ENCODE measurements at places on chromosomes 16 and 17.

DNA sequence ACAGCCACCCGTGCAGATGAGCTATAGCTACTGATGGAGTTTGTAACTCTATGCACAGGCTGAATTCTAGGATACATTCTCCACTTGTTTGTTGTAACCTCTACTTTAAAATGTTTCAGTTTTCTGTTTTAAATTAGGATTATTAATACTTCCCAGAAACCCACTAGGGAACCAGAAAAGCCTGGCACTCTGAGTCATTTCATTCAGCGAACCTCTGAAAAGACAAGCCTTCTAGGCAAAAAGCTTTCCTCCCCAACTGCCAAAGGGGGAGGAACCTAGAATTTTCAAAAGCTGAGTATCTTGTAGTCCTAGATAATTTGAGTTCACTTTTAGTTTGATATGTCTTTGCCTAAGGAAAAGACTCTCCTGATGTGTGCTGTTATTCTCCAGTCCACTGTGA lies 43.2 kb downstream of the GOSR1 start:
- no peak for DNase-seq

DNA sequence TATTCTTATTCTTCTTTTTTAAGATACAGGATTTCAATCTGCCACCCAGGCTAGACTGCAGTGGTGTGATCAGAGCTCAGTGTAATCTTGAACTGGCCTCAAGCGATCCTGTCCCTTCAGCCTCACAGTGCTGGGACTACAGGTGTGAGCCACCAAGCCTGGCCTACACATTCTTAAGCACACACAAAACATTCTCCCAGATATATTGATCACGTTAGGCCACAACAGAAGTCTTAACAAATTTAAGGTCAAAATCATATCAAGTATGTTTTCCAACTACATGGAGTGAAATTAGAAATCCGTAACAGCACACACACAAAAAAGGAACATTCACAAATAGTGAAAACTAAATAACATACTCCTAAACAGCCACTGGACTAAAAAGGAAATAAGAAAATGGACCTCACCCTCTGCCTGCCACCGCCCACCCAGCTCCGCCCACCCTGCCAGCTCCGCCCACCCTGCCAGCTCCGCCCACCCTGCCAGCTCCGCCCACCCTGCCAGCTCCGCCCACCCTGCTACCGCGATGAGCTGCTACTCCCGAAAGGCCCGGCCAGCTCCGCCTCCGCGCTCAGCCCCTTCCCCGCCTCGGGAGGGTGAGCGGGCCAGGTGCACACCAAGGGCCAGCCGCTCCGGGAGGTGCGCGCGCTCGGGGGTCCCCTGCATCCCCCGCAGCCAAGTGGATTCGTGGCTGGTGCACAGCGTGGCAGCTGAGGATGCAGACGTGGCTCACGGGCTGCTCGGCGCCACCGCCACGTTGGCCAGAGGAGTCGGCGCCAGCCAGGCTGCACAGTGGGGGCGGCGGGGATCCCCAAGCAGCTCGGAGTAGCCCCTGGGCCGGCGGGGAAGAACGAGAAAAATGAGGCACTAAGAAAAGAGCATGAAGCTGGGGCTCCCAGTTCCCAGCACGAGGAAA lies 41.2 kb downstream of the C16orf87 start:
- DNase-seq = peak; percentile 90

GRCh38 chr17:33674685-33675084 lies 381.6 kb upstream of the ASIC2 start:
- peak; percentile 50 for DNase-seq

- no peak for DNase-seq
Measured at GRCh38 chr17:80618304-80618703, 73.7 kb downstream of the RPTOR start.

DNA sequence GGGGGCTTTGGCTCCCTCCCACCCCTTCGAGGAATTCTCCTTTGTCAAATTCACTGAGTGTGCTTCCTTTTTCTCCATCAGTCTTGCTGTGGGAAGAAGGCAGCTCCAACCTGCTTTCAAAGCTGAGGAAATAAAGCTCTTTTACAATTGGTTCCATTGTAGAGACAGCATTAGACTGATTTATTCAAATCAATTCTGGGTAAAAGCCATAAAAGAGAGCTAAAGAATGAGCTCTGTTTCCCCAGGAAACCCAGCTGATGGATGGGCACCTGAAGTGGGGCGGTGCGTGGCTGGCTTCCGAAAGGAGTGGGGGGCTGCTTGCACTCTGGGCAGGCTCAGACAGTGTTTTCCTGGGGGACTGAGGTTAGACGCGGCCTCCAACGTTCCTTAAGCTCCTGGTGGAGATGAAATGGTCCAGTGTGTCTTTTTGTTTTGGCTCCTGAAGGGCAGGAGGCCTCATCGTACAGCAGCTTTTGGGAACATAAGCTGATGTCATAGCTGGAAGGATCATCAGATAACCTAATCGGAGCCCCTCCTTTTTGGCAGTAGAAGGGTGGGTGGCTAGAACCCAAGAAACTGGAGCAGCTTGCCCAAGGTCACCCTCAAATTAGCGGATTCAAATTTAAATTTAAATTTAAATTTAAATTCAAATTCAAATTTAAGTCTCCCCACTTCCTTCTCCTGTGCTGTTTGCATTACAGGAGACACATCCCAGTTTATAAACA lies 128.5 kb upstream of the EEF2KMT start:
- DNase-seq = no peak

GRCh38 chr17:39782481-39782880 lies 44.7 kb downstream of the GRB7 start:
- DNase-seq = no peak

DNA sequence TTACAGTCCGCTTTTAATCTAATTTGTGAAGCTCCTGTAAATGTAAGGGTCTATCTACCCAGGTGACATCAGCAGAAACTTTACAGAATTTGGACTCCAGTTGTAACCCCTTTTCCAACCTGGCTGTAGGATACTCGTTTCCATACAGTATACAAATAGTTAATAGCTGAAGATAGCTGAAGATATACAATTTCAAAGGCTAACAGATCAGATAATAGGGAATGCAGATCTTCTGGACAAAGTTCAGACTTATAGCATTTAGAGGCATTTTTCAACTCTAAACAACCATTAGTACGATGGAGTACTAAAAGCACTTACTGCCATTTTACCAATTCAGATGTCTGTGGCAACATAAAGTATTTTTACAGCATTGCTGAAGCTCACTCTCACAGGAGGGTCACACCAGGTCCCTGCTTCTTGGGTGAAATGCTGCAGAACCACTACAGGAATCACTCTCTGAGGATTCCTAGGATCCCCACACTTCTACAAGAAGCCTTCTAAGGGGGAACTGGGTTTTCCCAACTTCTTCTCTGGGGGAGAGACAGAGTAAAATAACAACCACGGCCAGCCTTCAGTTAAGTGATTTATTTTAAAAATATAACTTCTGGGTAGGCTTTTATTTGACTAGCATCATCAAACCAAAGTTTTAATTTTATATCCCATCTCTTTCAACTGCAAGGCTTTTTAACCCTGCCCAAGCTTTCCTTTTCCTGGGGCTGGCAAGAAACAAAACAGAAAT lies 2.9 kb downstream of the VEZF1 start:
- no peak for DNase-seq

GRCh38 chr16:23920899-23921298 lies 85.1 kb downstream of the PRKCB start:
- no peak for DNase-seq

GRCh38 chr17:74670329-74670728 lies 42.4 kb downstream of the CD300LF start:
- DNase-seq = no peak

GRCh38 chr17:78180083-78180482 lies 6.8 kb downstream of the TK1 start:
- no peak for DNase-seq

DNA sequence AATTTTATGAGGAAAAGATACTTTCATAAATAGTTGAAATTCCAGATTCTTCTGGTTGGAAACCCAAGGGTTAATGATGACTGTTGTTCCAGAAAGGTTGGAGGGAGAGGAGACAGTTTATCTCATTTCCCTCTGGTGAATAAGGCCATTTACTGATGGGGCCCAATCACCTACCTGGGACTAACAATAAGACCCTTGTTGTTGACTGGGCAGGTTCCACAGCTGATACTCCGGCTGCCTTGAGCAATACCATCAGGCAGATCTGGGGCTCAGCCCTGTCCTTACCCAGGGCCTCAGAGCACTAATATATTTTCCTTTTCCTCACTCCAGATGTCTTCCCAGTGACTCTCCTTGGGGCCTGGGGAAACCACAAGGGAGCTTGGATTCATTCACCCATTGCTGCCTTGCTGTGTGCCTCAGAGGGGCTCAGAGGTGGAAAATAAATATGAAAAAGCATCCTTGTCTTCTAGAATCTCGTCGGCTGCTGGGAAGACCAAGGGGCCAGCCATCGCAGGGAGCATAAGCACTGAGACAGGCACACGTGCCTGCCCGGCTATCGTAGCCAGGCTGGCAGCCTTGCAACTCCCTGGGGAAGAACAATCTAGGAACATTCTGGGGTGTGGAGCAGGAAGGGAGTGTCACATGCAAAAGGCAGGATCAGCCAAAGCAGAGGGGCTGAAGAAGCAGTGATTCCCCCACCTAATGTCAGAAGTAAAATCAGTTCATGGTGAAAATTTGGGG lies 54.4 kb downstream of the MPRIP start:
- no peak for DNase-seq

DNA sequence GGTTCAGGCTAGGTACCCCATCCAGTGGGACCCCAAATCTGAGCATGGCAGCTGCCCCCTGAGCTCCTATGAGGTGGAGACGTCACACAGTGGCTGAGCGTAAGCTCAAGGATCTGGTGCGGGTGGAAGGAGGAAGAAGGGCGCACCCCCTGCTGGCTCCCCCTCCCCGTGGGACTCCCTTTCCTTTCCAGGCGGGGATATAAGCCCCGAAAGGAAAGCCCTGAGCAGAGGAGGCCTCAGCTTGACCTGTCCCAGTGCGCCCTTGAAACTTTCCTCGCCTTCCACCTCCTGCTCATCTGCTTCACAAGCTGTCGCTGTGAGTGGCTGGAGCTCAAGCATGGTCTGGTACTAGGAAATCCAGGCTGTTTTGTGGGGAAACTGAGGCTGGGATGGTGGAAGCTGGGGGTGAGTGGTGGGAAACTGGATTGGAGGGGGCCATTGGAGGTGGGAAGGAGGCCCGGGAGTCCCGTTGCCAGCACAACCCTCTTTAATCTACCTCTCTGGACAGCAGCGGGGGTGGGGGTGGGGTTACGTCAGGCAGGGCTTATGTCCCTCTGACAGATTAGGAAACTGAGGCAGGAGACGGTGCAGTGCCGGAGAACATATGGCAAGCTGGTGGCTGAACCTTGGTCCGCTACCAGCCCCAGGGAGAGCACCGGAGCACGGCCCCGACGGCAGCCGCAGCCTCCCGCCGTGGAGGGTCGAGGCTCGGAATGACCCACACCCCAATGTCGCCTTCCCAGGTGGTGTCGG lies 92.3 kb upstream of the TMEM97 start:
- no peak for DNase-seq

- DNase-seq = no peak
Measured at GRCh38 chr17:45902892-45903346, 8.6 kb downstream of the MAPT start.

GRCh38 chr16:86854626-86855294 lies 276.4 kb downstream of the FOXL1 start:
- no peak for DNase-seq

DNA sequence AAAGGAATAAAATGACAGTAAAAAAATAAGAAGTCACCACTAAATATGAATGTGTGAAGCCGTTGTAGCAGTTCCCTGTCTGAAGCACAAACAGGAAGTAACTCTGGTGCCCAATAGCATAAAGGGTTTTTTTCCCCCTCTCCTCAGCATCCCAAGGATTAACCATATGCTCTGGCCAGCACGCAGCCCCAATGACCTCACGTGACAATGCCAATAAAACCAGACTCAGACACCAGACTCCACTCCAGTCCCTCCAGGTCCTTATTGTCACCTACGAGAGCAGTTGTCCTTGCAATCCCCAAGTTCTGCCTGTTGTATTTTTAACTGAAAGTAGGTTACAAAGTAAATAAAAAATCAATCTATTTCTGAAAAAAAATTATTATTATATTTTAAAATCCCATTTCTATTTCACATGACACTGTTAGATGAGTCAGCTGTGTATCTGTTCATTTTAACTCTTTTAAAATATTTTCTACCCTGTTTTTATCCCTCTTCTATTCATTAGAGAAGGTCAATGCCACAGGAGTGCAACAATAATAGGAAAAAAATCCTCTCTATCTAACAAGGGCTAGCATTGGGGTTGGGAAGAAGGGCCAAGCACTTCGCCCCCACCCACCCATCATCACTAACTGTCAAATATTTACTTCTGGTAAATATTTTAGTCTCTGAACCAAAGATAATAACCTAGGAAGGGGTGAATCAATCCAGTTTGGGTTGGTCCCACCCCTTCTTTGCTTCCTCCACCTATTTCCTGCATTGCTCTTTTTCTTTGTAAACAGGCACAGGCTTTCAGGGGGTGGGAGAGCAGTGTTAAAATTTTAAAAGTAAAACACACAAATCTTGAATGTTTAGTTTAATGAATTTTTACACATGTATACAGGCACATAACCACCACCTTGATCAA lies 6.6 kb downstream of the PRAC1 start:
- peak; percentile 58 for DNase-seq

DNA sequence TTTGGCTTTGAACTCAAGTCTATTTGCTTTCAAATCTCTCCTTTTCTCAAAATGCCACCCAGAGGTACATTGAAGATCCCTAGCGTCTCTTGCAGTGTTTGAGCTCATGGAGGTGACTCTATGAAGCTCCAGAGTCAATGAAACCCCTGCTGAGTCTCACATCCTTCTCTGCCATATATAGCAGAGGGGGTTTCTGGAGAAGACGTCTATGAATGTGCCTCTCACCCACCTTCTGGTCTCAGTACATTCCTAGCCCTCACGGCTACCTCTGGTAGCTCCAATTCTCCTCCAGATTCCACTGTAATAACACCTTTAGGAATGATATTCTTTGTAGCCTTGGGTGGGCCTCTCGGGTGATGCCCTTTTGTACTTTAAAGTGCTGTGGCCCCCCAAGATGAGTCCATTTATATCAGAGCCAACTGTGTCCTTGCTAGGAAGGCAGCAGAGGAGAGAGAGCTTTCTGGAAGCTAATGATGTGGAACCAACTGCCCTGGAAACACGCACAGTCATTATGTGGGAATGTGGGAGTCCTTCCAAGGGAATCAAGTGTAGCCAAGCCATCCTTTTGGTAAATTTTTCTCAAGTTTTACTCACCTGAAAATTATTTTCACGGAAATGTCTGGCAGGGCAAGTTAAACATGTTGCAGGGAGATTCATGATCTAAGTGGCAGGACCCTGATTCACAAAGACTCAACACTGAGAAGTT lies 123.4 kb downstream of the ASIC2 start:
- no peak for DNase-seq

- no peak for DNase-seq
Measured at GRCh38 chr17:49850772-49851386, 3.0 kb upstream of the TAC4 start.

DNA sequence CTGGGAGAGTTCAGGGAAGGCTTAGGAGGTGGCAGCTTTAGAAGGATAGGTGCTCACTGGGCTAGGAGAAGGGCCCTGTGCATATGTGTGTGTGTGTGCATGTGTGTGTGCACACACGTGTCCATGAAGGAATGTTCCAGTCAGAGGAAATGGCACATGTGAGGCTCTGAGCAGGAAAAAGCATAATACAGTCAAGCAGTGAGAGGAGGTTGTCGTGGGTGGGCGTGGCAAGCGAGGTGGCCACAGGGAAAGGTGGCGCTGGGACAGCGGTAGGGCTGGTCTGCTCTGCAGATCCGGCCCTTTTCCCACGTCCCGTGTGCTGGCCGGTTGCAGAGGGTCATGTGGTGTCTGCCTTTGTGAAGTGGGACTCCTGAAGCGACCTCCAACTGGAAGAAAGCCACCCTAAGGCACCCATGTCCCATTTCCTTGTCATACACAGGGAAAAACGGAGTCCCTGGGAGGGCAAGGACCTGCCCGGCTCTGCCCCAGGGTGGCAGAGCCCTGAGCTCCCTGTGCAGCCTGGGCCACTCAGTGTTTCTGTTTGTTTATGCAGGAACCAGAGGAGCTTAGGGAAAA lies 40.1 kb downstream of the NT5M start:
- no peak for DNase-seq

All from colonic mucosa (tissue), 4 donors.